ENCODE measurements at places on chromosomes 12 and 14.

GRCh38 chr12:39541471-39541870 is 78.1 kb downstream of the ABCD2 start:
- no peak for DNase-seq

GRCh38 chr12:89756585-89757398 is 48.2 kb upstream of the ATP2B1 start:
- DNase-seq = peak; percentile 35

GRCh38 chr14:33839193-33840076 is 111.4 kb downstream of the EGLN3 start:
- peak; percentile 49 for DNase-seq

GRCh38 chr12:53476769-53477209 is 22.5 kb downstream of the MAP3K12 start:
- no peak for DNase-seq

DNA sequence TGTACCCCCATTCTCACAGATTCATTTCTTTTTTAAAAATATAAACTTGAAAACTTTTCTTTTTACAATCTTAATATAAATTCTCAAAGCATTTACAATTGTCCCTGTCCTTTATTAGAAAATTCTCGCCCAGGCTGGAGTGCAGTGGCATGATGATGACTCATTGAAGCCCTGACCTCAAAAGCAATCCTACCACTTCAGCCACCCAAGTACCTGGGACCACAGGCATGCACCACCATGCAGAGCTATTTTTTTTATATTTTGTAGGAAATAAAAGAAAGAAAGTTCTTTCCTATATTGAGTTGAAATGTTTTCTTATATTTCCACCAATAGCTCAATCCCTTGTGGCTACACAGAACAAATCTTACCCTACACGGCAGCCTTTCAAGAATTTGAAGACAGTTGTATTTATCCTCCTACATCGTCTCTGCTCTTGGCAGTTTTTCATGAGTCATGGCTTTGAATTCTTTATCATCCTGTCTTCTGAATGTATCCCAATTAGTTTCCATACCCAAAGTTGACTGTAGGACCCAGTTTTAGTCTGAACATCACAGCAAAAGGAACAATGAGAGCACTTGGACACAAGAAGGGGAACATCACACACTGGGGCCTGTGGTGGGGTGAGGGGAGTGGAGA is 52.4 kb downstream of the SYT1 start:
- DNase-seq = no peak

- DNase-seq = no peak
Measured at GRCh38 chr12:1917172-1918070, 1.0 kb downstream of the CACNA2D4 start.

- no peak for DNase-seq
Measured at GRCh38 chr14:54787261-54787660, 115.4 kb downstream of the GCH1 start.

DNA sequence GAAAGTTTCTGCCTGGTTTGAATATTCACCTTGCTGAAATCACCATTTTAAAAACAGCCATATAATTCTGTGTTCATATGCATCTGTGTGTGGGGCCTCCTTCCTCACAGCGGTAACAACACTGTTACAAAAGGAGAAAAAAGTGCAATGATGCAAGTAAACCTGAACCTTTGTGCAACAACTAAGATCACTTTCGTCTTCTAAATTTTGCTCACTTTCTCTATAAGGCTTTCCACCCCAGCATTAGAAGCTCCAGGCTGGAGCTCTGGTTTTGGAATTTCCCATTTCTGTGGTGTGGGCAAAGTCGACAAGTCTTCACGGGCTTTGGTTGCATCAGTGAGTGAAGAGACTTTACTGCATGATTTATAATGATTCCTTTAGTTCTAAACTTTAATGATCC is 18.4 kb downstream of the FGD6 start:
- no peak for DNase-seq

GRCh38 chr12:123388951-123389559 is 5.1 kb downstream of the KMT5A start:
- peak; percentile 8 for DNase-seq

DNA sequence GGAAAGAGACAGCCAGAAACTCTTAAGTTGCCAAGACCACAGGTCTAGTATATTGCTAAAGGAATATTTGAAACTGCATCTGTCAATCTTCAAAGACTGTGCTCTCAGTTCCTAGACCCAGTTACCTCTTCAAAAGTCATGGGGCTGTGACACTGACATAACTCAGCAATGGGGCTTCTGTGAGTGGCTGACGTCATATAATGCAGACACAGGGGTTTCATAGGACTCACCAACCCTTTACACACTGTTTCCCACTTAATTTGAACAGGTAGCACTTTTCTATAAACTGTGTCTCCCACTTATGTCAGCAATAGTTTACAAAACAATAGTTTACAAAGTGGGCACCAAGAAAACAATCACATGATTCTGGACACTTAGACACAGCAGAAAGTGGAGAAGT is 158.4 kb downstream of the GALC start:
- no peak for DNase-seq

- DNase-seq = no peak
Measured at GRCh38 chr12:49448858-49449257, 81.6 kb downstream of the SPATS2 start.

DNA sequence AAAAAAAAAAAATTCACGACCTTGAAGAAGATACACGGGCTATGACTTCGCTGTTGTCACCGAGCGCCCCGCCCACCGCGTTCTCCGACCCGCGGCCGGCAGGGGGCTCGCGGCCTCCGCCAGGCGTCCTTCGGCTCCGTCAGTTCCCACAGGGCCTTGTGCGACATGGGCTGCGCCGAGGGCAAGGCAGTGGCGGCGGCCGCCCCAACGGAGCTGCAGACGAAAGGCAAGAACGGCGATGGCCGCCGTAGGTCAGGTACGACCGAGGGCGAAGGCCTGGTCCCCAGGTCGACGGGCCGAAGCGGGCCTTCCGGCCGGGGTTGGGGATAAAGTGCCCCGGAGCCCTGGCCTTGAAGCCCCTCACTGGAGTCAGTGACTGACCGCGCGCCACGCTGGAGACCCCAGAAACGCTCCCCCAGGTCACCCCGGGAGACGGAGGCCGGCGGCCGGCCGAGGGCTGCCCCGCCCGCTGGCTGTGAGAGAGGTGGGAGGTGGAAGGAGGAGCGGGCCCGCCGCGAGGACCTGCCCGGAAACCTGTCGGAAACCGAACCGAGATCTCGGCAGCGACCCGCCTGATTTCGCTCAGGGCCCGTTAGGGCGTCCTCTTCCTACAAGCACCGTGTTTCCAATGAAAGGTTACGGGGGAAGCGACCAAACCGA is at the start of gene TXNRD1:
TXNRD1 (plus strand) TSS at position 142 of the 660 bp plus-strand sequence; CDS start at position 166, 24 bp downstream.
- DNase-seq = peak; percentile 79

GRCh38 chr12:5898874-5899273 is 46.2 kb downstream of the ANO2 start:
- no peak for DNase-seq

- no peak for DNase-seq
Measured at GRCh38 chr14:74910556-74910955, 12.5 kb downstream of the RPS6KL1 start.
